ENCODE measurements at places on chromosomes 2 and 18.

DNA sequence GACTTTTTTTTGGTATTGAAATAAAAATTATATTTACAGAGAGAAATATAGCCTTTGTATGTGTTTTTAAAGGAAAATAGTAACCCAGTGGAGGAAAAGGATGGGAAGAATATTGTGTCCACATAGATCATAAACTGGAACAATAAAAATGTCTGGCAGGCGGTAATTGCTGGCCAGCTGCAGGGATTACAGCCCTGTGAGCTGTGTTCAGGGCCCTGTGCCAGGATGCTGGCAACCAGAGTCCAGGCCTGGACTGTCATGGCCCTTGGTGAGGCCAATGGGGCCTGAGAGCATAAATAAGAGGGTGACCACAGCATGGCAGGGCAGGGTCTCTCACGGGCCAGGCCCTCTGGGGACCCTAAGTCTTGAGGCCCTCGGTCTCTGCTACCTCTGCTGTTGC is 171.2 kb downstream of the ACOXL start:
- DNase-seq = no peak

GRCh38 chr2:42787788-42788477 is 4.5 kb downstream of the HAAO start:
- DNase-seq = no peak

DNA sequence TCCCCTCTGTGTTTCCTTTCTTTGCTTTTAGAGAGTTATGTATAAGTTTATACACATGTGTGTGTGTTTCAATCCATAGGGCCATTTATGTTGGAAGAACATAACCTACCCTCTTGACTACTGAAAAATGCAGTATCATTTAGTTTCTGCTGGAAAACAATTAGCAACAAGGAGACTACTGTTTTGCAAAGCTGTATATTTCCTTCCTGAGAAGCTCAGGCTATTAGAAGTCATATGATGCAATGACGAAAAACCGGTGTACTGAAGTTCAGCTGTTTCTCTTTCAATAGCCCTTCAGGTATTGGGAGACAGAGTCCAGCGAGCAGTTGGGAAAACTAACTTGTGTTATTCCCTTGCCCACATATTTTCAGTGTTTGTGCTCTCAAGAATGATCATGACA is 447.7 kb upstream of the GYPC start:
- DNase-seq = no peak

- DNase-seq = no peak
These were observed 22.0 kb upstream of the KCNF1 start for GRCh38 chr2:10889651-10890215.

- no peak for DNase-seq
These were observed 34.0 kb downstream of the HAT1 start for GRCh38 chr2:171956135-171956825.

- no peak for DNase-seq
These were observed 890.2 kb upstream of the ZEB2 start for GRCh38 chr2:145410086-145410485.

- DNase-seq = no peak
These were observed 128.1 kb upstream of the MSTN start for GRCh38 chr2:190190507-190191162.

GRCh38 chr2:26651799-26652198 is 10.6 kb upstream of the CIB4 start:
- DNase-seq = no peak

GRCh38 chr2:8528863-8529262 is 153.0 kb upstream of the ID2 start:
- DNase-seq = no peak

DNA sequence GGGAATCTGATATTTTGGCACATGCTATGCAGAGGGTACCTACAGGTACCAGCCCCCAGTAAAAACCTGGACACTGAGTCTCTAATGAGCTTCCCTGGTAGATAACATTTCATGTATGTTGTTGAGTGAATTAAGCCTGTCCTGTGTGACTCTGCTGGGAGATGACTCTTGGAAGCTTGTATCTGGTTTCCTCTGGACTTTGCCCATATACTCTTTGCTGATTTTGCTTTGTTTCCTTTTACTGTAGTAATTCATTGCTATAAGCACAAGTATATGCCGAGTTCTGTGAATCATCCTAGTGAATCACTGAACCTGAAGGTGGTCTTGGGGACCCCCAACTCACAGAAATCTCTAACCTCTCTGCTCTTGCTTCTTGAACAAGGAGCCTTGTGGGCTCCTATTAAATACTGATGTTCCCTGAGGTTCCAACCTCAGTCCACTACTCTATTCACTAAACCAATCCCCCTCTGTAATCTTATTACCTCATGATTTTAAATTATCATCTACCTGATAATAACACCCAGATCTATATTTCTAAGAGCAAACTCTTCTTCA is 94.3 kb upstream of the WDSUB1 start:
- DNase-seq = no peak

DNA sequence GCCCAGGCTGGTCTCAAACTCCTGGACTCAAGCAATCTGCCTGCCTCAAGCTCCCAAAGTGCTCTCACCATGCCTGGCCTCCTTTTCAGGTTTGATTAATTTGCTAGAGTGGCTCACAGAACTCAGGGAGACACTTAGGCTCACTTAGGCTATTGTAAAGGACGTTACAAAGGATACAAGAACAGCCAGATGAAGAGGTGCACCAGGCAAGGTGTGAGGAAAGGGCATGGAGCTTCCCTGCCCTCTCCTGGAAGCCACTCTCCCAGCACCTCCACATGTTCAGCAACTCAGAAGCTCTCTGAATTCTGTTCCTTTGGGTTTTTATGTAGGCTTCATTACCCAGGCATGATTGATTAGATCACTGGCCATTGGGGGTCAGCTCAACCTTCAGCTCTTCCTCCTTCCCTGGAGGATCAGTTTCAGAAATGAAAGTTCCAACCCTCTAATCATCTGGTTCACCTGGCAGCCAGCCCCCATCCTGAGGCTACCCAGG is 78.7 kb upstream of the RGPD5 start:
- DNase-seq = no peak

GRCh38 chr2:6947929-6948676 is 30.9 kb downstream of the RNF144A start:
- no peak for DNase-seq

GRCh38 chr2:65353927-65354326 is 78.5 kb downstream of the SPRED2 start:
- DNase-seq = no peak

GRCh38 chr2:214376618-214377285 is 34.1 kb upstream of the VWC2L start:
- no peak for DNase-seq

GRCh38 chr18:12911025-12911928 is 27.2 kb upstream of the PTPN2 start:
- DNase-seq = peak; percentile 67

DNA sequence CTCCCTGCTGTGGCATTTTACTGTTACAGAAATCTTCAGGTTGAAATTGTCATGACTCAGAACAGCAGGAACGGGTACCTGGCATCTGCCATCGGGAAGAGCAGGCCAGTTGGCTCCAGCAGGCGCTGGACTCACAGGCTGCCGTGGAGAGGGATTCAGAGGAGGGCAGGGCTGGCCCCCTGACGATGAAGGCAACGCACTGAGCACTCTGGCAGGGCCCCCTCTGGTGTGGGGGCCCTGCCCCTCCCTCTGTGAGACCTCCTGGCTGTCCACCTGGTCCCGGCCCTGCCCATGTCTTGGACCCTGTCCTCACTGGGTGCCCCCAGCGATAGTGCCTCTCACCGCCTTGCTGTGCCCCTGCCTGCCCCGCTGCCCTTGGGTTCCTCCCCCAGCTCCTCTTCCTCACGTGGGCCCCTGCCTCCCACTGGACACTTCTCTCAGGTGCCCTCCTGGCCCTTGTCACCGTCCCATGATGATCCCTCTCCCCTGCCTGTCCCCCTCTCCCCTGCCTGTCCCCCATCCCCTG is 23.3 kb upstream of the ALLC start:
- peak; percentile 5 for DNase-seq

- DNase-seq = no peak
These were observed 410.2 kb downstream of the NCKAP5 start for GRCh38 chr2:133158024-133158423.

GRCh38 chr18:51170664-51171063 is 26.8 kb downstream of the MEX3C start:
- no peak for DNase-seq

DNA sequence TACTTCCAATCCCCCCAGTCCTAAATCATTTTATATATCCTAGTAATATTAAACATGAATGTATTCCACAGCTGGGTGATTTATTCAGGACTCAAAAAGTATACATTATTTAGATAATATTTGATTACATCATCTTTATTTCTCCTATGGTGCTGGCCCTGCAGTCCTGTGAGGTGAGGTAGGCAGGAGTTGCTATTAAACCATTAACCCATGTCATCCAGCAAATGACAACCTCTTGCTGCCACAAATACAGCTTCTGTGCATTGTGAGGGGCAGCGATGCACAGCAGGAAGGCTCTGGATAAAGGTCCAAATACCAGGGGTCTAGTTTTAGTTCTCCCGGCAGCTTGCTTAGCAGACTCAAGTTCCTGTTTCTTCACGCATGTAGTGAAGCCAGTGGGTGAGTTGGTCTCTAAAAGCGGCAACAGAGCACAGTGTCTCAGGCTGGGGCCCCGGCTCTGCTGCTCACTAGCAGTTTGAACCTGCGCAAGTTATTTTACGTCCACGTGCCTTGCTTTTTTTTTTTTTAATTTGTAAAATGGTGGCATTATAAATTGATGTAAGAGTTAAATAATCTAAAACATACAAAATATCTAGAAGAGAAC is 36.1 kb downstream of the INSIG2 start:
- no peak for DNase-seq

- DNase-seq = peak; percentile 29
These were observed 370.0 kb downstream of the SLC4A3 start for GRCh38 chr2:219997341-219997851.

- peak; percentile 70 for DNase-seq
These were observed at the start of gene ITM2C for GRCh38 chr2:230864605-230865306. TSS of gene ITM2C (plus strand) at chr2:230864942. CDS start at chr2:230865026, 84 bp downstream.

- DNase-seq = no peak
These were observed 424.2 kb downstream of the TSN start for GRCh38 chr2:122179492-122180165.

- no peak for DNase-seq
These were observed 97.0 kb upstream of the SLC35G4 start for GRCh38 chr18:11512096-11513025.

DNA sequence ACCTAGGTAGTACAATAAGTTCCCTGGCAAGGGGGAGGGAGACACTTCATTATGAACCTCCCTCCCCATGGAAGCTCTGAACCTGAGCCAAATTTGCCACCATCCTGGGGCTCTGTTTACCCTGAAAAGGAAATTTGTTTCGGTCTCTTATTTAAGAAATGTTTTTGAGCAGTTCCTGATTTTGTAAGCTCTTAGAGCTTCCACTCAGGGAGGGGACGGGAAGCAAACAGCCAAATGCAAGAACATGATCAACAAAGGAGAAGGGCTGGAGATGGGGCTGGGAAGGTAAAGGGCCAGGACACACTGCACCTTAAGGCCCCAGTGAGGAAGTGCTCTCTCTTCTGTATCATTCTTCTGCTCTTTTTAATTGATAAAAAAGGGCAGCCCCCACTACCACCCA is 117.9 kb downstream of the NRP2 start:
- no peak for DNase-seq

- DNase-seq = no peak
These were observed 215.7 kb downstream of the DYSF start for GRCh38 chr2:71669058-71669456.

- no peak for DNase-seq
These were observed 70.1 kb downstream of the EDAR start for GRCh38 chr2:108918941-108919341.

GRCh38 chr2:128593518-128593878 is 274.8 kb upstream of the HS6ST1 start:
- no peak for DNase-seq

GRCh38 chr18:49273241-49273880 is 187.1 kb downstream of the DYM start:
- no peak for DNase-seq

DNA sequence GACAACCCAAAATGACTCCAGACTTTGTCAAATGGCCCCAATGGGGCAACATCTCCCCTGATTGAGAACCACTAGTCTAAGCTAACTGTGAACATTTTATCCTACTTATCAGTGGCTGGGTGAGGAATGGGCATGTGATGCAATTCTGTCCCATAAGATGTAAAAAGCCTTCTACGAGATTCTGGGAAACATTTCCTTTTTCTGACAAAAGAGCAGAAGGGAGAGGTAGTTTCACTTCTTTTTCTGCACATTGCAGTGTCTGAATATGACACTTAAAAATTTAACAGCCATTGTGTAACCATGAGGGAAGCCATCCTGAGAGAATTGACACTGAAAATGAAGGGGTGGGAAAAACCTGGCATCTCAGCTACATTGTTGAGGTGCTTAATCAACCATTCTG is 17.3 kb upstream of the MARCHF4 start:
- no peak for DNase-seq

GRCh38 chr2:144666032-144666431 is 146.1 kb upstream of the ZEB2 start:
- no peak for DNase-seq

- no peak for DNase-seq
These were observed 769.9 kb downstream of the TSN start for GRCh38 chr2:122525336-122525735.

GRCh38 chr2:239966853-239967552 is 58.1 kb downstream of the NDUFA10 start:
- no peak for DNase-seq

GRCh38 chr2:212242724-212243123 is 295.9 kb downstream of the ERBB4 start:
- no peak for DNase-seq

GRCh38 chr18:11857177-11857887 is 6.1 kb downstream of the CHMP1B start:
- DNase-seq = no peak
